T-helper 2 cell (primary cell): ENCODE measurements at places on chromosomes 5 and 9.

DNA sequence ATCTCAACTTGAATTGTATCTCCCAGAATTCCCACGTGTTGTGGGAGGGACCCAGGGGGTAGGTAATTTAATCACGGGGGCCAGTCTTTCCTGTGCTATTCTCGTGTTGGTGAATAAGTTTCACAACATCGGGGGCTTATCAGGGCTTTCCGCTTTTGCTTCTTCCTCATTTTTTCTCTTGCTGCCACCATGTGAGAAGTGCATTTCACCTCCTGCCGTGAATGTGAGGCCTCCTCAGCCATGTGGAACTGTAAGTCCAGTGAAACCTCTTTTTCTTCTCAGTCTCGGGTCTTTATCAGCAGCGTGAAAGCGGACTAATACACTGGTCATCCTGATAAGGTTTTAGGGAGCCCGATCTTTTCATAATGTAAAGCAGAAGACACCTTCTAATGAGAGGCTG is 687.0 kb upstream of the FTMT start:
- DNase-seq: no peak

DNA sequence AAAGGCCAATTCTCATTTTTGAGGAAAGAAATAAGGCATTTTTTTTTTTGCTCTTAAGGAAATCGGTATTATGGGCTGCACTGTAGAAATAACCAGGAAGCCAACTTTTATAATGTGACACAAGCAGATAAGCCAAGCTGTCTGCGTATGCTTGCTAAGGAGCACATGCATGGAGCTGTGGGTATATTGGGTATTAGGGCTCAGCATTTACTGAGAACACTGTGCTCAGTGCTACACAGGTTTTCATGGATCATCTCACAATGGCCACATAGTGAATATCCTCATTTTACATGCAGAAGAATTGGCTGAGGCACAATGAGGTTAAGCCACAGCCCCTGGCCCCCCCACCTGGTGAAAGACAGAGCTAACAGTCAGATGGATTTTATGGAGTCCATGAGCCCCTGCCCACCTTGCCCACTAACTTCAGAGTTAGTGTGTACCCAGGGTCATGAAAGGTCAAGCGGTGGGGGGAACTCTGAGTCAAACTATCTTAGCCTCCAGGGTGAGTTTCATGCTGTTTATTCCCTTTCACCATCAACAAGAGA is 204.8 kb downstream of the SPATA31A6 start:
- DNase-seq: no peak

GRCh38 chr5:122301016-122301415 is 11.0 kb upstream of the SNCAIP start:
- DNase-seq: no peak

GRCh38 chr9:89278997-89279739 is 31.8 kb upstream of the CKS2 start:
- DNase-seq: no peak

- no peak for DNase-seq
Measured at GRCh38 chr9:12753931-12754330, 20.9 kb upstream of the LURAP1L start.

- no peak for DNase-seq
Measured at GRCh38 chr9:111056538-111056937, 18.3 kb upstream of the LPAR1 start.

GRCh38 chr5:56746553-56747339 is 68.6 kb upstream of the MAP3K1 start:
- no peak for DNase-seq

- peak; percentile 19 for DNase-seq
Measured at GRCh38 chr9:7549249-7549648, 250.3 kb downstream of the DMAC1 start.

DNA sequence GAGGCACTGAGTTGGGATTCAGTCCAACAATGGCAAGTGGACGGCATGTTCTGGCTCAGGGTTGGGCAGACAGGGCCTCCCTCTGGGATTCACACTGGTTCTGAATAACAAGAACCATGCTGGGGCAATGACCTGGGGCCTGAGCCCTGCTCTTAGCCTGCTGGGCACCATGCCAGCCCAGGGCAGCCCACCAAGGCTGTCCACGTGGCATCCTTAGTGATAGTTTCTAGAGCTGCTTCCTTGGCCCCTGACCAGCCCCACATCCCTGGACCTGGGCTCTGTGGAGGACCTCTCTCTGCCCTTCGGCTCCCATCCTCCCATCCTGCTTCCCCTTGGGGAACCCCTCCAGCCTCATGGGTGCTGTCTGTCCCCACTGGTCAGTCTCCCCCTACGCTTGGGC is 22.3 kb upstream of the OLFM1 start:
- DNase-seq: no peak

DNA sequence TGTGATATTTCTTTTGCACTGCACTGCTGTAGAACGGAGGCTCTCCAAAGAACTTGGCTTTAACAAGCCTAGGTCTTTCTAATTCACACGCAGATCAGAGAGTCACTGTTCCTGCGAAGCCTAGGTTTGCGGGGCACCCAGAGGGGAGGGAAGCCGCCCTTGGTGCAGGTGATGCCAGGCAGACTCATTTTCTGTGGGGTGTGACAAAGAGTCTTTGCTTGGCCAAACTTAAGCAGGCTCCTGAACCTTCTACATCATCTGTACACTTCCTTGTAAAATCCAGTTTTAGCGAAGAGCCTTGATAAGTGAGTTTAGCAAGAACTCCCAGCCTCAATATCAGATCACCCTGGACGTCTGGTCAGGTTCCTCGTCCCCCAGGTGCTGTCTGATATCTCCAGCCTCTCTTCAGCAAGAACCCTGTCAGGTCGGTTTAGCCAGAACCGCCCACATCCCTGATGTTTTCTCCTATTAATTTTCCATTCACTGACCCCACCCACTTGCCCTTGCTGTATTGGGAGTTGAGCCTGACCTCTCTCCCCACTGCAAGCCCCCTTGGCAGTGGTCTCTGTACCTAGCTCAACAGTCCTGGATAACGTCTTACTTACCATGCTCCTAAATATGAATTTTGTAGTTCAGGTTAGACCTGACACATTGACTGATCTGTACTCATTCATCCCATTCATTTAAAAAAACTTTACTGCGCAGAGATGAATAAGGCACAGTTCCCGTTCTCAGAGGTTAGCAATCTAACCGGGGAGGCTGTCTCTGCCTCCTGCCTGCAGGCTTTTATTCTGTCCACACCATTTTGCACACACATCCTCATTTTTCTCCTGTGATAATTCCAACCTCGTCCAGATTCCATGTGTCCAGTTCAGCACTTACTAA is 880 bp upstream of the UBAC1 start:
- DNase-seq: no peak

DNA sequence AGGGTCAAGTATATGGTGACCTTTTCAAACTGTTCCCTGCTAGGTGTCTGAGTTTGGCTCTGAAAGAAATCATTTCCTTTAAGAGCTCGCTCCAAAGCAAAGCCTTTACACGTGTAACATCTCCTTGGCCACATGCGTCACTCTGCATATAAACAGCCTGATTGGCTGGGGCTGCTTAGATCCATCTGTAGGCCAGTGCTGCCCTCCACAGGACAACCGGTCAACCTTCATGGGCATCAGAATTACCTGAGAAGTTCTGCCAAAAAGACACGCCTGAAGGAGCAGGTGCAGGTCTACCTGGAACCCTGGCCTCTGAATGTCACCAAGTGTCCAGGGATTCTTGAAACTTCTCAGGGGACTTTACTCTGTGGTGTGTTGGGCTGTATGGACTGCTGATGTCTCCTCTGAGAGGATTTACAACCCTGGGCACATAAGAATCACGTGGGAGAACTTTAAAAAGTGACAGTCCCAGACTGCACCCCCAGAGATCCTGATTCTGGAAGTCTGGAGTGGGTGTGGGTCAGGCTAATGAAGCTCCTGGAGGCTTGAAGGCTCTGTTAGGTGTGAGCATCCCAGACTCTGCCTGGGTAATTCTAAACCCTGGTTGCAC is 497.6 kb downstream of the GADD45G start:
- peak; percentile 27 for DNase-seq

- DNase-seq: no peak
Measured at GRCh38 chr9:97475059-97475458, 26.4 kb upstream of the TMOD1 start.

DNA sequence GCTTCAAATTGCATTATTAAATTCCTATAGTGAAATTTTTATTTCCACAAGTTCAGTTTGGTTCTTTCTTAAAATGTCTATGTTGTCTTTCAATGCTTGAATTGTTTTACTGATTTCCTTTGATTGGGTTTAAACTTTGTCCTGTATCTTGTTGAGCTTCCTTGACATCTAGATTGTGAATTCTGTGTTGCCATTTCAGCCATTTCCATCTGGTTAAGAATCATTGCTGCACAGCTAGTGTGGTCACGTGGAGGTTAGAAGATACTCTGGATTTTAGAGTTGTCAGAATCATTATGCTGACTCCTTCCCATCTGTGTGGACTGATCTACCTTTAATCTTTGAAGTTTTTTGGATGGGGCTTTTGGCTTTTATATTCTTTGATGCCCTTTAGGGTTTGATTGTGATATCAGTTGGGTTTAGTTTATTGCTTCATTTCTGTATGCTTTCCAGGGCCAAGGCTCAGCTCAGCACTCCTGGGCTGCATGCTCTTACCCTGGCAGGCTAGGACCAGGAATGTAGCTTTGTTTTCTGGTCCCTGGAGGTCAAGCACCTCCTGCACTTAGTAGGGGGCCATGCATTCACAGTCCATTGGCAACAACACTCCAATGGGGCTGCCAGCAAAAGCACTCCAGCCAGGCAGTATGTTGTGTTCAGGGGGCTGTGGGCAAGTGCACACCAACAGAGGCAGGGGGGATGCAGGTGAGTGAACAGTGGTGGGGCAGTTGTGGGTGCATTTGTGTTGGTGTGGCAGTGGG is 141.4 kb downstream of the PRR16 start:
- DNase-seq: no peak

GRCh38 chr5:82859451-82860140 is 217.6 kb downstream of the TMEM167A start:
- DNase-seq: no peak

- no peak for DNase-seq
Measured at GRCh38 chr5:31366941-31367340, 165.0 kb downstream of the DROSHA start.

DNA sequence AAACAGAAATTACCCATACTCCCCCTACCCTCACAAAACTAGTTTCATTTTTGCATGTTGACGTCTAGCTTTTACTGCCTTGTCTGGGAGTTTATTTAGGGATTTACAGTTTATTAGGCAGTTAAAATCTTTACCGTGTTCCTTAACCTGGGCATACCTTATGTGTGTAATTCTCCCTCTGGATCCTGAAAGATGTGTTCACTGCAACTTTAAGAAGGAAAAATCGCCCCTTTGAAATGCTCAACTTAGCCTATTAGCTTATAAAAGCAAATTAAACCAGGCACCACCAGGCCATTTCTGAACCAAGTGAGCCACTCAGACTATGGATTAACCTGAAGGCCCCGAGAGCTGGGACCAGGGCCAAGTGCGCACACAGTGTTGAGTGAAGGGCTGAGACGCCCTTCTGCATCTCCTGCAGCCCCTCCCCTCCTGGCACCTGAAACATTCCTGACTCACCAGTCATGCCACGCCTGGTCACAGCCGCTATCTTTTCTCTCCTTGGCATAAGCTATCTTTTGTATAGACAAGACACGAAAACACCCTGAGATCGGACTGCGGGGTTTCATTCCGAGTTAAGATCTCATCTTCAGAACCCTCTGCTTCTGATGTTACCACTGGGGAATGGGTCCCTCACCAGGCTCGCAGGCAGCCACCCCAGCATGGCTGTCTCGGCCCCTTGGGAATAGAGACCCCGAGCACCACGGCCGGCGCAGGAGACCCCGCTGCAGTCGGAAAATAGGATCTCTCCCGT is 111.9 kb downstream of the ROR2 start:
- no peak for DNase-seq

- DNase-seq: no peak
Measured at GRCh38 chr5:43301653-43302091, 11.5 kb downstream of the HMGCS1 start.

- DNase-seq: no peak
Measured at GRCh38 chr9:15965246-15965745, 412.5 kb downstream of the CCDC171 start.

GRCh38 chr9:4309806-4310205 is 9.9 kb upstream of the GLIS3 start:
- no peak for DNase-seq

DNA sequence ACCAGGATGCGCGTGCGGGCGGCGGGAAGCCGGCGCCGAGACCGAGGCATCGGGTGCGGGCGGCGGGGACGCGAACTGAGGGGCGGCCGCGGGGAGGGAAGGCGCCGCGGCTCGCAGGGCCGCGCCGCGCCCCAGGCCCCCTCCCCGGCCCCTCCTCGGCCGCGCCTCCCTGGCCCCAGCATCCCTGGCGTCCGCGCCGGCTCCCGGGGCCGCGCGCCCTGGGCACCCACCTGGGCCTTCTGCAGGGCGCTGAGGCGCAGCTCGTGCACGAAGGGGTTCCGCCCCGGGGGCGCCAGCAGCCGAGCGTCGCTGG is 324 bp downstream of the LPCAT1 start:
- DNase-seq: peak; percentile 66

GRCh38 chr5:172407241-172407691 is 47.1 kb downstream of the SH3PXD2B start:
- no peak for DNase-seq

DNA sequence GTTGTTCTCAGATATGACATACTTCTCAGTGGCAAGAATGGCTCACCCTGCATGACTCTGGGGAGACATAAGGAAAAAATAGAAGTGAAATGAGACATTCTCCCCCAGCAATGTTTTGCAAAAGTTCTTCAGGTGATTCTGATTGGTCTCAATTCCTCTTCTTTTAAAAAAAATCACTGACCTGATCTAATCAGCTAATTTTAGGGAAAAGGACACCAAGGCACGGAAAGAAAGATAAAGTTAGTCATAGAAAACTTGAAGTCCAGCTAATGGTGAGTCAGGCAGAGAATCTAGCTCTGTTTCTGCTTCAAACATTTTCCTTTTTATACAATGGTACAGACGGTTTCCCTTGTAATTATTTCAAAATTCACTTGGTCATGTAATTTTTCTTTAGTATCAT is 1018.9 kb upstream of the ARRDC3 start:
- no peak for DNase-seq

GRCh38 chr9:131927091-131927490 is 152.6 kb downstream of the MED27 start:
- no peak for DNase-seq

DNA sequence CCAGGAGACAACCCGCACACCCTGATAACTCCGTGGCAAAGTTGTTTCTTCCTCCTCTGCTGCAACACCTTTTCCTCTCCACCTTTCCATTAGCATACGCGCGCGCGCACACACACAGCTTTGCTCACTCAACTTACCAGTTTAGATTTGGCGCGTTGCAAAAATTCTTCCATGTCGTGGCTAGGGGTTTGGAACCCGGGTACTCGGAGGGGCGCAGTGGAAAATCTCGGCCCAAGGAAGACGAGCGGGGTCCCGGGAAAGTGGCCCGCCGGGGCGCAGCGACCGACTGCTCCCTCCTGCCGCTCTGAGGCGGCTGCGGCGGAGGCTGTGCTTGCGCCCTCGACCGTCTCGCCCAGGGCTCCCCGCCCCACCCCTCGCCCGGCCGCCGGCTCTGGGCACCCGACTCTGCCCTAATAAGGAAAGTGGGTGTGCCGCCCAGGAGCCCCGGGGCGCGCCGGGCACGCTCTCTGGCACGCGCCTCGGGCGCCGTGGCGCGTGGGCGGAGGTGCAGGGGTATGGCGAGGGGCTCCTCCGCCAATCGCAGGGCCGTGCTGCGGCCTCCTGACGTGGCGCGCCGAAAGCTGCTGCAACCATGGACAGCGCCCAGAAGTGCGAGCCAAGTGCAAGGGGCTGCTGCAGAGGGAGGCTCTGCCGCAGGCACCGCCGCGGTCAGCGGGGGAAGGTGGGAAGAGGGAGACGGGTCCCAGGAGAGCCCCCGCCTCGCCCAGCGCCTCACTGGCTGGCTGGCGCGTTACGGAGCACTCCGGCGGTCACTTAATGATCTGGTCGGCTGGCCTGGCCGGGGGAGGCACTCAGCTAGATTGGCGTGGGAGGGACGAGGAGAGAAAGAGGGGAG is at the start of gene PRUNE2:
Gene PRUNE2, minus strand, starts transcription at position 324 of the 856 bp plus-strand sequence. Its CDS starts 151 bp downstream, at position 173.
- peak; percentile 55 for DNase-seq
